ENCODE measurements at places on chromosomes 5 and 9.
A peak's percentile ranks its signal among the peaks of the same experiment; 100 is the strongest.

DNA sequence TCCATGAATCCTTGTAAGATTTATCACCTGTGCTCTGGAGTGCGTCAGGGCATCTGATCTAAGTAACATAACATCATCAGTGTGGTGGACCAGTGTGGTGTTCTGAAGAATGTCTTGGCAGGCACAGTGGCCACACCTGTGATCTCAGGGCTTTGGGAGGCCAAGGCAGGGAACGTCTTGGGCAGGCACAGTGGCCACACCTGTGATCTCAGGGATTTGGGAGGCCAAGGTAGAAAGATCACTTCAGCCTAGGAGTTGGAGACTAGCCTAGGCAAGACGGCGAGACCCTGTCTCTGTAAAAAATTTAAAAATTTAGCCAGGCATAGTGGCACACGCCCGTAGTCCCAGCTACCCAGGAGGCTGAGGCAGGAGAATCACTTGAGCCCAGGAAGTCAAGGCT is 185.5 kb downstream of the CACNA1B start:
- no peak for DNase-seq

DNA sequence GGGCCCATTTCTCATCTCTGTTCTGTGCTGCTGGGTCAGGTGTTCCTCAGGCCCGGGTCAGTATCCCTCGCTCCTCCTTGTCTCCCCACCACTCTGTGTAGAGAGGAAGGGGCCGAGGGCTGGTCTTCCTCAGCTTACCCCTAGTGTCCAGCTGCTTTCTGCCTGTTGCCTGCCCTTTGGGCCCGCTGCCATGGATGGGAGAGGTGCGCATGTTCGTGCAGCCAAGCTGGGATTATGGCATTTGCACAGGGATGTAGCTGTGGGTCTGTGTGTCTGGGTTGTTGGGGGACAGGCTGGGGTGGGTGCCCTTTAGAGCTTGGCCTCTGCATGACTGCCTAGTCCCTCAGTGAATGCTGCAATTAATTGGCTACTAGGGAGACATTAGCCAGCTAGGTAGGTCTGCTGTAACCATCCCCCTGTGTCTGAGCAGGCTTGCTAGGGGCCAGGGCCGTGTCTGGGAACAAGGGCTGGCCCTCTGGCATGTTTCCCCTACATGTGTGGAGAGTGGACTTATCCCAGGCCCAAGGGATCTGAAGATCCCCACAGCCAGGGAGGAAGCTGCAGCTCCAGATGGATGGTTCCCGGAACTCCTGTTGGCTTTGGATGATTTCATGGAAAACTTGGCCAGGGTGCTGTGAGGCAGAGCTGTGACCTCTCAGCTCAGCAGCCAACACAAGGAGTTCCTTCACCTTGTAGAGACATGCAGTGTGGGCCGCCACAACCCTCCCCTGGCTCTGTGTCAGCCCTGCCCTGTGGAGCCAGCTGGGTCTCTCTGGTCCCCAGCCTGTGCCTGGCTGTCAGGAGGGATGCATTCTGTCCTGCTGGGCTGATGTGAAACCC is 161.9 kb downstream of the MACROH2A1 start:
- DNase-seq: no peak

DNA sequence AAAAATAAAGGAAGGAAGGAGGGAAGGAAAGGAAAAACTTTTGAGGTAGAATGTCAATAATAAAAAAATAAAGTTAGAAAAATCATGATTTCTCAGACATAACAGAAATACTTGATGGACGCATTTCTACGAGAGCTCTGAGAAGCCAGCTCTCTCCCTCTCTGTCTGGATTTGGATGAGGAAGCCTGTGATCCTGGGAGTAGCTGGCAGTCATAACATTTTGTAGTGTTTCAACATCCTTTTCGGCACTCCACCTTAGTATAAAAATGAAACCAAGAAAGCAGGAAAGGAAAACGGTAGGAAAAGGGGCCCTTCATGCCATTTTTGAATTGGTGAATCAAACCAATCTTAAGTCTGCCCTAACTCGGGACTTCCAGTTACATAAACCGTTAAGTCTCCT is 321.3 kb downstream of the EPB41L4A start:
- DNase-seq: no peak

GRCh38 chr9:126986506-126986951 is 71.9 kb downstream of the RALGPS1 start:
- no peak for DNase-seq

- DNase-seq: peak; percentile 51
Measured at GRCh38 chr5:88883836-88884607, 1.0 kb upstream of the MEF2C start.

DNA sequence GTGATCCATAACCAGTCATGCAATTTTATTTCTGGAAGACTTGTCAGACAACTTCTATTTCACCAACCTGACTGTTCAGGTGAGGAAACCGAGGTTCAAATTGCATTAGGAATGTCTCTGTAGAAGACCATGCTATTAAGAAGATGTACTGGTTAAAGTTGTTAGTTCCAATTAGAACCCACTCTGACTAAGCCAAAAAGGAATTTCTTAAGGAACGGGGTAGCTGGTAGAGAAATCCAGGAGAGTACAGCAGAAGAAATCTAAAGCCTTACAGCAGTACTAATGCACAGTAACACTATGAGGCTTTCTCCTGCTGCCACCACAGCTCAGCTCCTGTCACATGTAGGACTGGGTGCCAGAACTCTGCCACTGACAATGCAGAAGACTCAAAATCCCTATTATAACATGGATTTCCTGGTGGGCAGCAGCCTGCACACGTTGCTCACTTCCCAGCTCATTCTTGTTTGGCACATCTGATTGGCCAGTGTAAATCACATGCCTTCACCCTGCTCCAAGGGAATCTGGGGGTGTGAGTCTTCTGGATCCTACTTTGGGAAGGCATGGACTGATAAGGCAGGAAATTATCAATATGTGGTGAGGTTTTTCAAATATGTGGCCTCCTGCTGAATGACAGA is 37.1 kb downstream of the CAST start:
- no peak for DNase-seq

DNA sequence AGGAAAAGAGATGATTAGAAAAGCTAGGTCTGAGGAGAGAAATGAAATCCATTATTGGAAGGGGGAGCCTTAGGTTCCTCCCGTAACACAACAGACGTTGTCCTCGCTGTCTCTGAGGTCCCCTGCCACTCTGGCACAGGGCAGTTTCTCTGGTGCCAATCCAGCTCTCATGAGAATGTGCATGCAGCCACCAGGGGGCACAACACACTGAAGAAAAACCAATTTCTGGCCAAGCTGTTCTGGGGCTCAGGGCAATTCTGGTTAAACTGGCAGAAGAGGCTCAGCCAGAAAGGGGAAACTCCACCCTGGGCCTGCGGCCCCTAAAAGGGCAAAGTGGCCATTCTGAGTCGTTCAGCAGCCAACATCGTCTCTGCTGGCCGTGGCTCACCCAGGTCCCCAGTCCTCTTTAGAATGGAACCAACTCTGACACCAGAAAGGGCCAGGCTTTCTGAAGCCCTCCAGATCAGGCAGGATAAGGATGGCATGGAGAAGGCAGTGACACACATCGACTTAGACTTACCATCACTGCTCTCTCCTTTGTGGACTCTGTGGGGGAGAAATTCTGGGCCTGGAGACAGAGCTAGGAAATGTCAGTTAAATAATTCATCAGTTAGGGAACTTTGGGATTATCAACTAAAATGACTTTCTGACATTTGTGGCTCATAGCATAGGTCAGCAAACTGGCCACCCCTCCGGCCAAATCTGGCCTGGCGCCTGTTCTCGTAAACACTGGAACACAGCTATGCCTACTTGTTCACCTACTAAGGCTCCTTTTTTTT is 58.5 kb upstream of the GOLPH3 start:
- DNase-seq: peak; percentile 52

DNA sequence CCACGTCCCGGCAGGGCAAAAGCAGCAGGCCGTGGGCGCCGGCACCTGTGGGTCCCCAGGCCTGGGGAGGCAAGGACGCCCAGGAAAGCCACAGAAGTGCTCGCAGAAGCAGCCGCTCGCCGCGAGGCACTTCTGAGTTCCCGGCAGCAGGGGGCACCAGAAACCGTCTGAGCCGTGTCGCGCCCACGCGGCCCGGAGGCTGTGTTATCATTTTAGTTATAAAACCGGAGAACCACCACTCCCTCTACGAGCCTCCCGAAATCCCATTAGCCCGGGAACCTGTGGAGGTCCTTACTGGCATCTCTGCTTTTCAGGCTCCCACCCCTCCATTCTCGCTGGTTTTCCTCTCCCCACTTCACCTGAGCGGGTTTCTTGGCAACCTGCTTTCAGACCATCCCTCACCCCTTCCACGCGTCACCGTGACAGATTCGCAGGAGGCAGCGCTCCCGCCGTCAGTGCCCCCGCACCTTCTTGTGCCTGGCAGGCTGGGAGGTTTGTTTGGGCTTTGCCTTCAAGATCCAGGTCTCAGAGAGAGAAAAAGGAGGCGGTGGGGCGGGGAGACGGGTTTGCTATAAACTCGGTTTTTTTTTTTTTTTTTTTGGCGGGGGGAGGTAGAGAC is 2.3 kb downstream of the GDNF start:
- peak; percentile 43 for DNase-seq

DNA sequence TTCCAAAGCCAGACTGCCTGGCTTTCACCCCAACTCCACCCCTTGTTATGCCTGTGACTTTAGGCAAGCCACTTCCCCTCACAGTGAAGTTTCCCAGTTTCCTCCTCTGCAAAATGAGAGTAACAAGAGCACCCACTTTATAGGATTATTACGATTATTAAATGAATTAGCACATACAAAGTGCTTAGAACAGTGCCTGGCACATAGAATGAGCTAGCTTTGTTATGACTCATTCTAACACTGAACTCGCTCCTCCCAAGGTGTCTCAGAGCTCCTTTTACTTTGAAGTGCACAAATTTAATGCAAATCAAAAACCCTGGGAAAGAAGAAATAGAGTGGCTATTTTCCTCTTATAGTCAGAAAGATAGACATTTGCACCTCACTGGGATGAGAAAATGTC is 34.3 kb downstream of the DNAH5 start:
- no peak for DNase-seq
